IPS DF 19.7 (cell line): ENCODE measurements at places on chromosomes 2 and 18.

DNA sequence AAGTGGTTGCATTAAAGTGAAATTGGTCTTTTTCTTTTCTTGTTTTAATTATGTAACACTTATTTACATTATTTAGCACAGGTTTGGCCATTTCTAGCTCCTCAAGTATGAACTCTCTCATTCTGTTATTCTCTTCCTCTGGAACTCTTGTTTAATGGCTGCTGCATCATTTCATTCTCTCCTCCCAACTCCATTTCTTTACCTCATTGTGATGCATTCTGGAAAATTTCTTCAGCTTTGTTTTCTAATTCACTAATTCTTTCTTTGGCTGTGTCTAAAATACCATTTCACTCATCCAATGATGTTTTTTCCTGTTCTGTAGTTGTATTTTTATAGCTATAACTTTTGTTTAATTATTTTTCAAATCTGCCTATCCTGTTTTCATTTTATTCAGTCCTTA, 22.5 kb upstream of the NMUR1 start:
- DNase-seq = no peak

DNA sequence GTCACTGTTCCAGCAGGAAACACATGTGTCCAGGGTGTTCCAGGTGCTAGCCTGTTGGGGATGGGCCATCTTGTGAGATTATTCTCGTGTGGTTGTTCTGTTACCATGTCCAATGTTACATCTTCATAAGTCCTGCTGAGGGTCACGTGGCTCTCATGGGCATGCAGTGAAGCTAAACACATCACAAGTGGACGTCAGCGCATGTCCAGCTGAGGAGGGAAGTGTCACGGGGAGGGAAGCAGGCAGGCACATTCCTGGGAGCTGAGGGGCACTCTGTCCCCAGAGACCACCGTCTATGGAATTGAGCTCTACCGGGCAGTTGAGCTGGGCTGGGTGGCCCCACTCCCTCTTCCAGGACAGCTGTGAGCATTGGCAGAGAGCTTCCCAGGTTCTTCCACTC, 155.3 kb upstream of the TWIST2 start:
- no peak for DNase-seq

- DNase-seq = no peak
Measured at GRCh38 chr2:134718023-134718816, 580 bp downstream of the TMEM163 start.

GRCh38 chr18:63253428-63254372, 65.9 kb downstream of the BCL2 start:
- no peak for DNase-seq

GRCh38 chr2:118925476-118925875, 16.5 kb upstream of the MARCO start:
- DNase-seq = no peak

GRCh38 chr2:24613154-24613814, 122.2 kb downstream of the NCOA1 start:
- peak; percentile 69 for DNase-seq

GRCh38 chr2:866887-867286, 83.8 kb upstream of the SNTG2 start:
- no peak for DNase-seq

GRCh38 chr2:213246497-213247281, 37.6 kb upstream of the SPAG16 start:
- DNase-seq = no peak

DNA sequence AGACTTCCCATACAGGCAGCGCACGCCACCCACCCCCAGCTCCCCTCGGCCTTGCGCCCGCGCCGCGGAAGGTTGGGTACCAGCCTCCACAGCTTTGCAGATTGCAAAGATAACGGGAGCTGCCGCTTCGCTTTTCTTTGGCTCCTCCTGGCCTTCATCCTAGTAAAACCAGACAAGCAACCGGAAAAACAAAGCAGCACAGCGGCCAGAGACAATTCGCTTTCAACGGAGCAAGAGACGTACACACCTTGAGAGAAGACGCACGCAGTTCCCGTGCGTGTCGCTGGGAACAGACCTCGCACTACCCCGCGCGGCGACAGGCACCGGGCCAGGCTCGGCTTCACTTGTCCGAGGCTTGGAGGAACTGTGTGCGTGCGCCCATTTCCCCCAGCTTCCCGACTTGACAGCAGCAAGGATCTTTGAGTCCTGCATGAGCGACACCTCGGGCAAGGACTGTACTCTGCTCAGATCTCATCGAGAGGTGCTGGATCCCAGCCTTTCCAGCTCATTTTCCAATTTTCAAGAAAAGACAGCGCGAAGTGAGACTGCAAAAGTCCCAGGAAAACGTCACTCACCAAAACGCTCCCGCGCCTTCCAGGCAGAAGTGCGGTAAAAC, 964 bp downstream of the ZBTB7C start:
- DNase-seq = no peak

- no peak for DNase-seq
Measured at GRCh38 chr2:30231996-30232800, 864 bp downstream of the LBH start.

DNA sequence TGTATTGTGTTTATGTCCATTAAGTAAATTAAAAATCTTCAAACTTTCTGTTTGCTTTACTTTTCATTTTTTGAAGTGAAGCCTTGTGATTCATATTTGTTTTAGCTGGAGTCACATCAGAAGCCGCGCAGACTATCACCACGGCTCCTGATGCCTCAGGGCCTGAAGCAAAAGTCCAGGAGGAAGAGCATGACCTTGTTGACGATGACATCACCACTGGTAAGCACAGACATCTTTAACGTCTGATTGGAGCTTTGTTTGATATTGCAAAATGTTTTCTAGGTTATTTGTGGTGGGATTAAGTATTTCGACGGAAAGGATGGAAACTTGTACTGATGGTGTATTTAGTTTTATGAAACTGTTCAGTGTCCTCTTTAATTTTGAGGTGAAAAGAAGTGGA, 164.8 kb downstream of the WDR7 start:
- no peak for DNase-seq

GRCh38 chr2:84474176-84474575, 15.1 kb upstream of the SUCLG1 start:
- no peak for DNase-seq

- DNase-seq = peak; percentile 60
Measured at GRCh38 chr18:54069729-54070128, 154.7 kb downstream of the MBD2 start.

- no peak for DNase-seq
Measured at GRCh38 chr2:100244881-100245605, 77.3 kb downstream of the LONRF2 start.

DNA sequence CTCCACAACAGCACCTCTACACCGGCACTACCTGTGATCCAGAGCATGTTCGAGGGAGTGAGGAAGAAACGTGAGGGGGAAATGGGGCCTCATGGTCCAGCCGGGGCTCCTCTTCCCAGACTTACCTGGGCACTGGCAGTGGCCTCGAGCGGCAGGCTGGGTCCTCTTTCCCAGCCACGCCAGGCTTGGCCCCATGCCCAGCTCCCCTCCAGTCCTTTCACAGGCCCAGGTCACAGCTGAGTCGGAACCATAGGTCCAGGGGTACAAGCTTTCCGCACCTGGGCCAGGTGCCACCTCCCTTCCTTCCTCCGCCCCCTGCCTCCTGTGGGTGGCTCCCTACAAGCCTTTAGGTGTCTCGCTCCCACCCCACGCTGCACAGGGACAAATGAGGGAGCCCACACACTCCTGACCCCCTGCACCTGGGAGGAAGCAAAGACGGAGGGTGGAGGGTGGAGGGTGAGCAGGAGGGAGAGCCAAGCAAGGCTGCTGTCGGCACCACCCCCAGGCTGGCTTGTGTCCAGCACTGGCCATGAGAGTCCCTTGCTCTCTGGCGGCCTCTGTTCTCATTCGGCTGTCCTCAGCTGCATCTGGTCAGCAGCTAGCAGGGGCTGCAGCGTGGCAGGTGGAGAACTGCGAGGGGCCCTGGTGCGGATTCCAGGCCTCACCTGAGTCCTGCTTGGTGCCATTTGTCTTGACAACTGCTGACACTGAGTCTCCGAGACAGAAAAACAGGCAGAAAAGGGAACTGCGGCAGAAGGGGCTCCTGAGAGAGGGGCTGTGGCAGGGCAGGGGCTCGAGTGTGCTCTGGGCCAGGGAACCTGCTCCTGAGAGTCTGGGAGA, 26.8 kb downstream of the ADRA2B start:
- DNase-seq = no peak

- no peak for DNase-seq
Measured at GRCh38 chr2:45664635-45665261, 13.3 kb downstream of the PRKCE start.

DNA sequence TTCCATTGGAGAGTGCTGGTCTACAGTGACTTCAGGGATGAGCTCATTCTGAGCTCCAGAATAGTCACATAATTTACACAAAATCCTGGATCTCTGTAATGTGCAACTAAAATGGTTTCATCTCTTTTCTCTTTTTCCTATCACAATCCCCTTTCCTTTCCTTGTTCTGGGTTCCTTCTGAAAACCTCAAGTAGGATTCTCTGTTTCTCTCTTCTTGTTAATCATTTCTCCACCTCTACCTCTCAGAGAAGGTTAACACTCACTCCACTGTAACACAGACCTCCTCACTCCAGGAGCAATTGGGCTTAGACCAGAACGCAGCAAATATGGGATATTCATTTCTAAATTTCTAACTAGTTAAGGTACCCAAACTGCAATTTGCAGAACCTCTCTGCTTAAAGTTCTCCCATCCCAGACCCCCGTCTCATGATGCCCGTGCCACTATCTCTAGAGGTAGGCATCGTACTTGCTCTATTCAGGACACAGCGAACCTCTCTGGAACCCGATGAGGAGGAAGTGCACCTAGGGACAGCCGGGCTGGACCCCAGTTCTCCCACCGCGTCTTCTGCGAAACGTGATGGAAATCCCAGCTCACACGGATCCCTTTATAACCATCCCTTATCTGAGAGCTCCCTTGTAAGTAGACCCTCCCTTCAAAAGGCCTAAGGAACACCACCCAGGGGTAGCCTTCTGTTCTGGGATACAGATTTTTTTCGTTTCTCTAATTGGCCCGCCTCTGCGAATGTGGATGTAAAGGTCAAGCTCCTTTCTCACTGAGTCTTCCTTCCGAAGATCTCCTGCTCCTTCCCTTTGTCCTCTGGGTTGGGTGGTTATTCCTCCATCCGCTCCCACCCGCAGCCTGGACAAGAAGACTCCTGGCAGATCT, 1.3 kb downstream of the FOXI3 start:
- no peak for DNase-seq

DNA sequence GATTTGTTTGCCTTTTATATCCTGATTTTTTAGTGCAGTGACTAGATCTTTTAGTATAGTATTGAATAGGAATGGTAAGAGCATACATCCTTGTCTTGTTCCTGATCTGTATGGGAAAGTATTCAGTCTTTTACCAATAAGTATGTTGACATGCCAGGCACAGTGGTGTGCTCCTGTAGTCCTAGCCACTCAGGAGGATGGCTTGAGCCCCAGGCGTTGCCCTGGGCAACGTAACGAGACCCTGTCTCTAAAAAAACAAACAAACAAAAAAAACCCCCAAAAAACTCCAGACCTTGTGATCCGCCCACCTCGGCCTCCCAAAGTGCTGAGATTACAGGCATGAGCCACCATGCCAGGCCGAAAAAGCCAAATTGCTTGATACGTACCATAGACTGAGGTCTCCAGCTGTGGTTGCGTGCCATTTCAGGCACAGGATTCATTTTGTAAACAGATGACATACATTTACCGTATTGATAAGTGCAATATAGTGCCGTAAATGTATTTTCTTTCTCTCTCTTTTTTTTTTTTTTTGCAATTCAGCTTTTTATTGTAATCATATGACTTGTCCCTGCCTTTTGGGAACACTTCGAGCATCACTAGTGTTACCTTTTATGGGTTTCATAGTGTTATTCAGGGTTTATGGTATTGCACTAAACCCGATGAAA, 18.5 kb downstream of the BIRC6 start:
- DNase-seq = no peak

GRCh38 chr2:181970160-181970794, 15.4 kb upstream of the PPP1R1C start:
- DNase-seq = no peak

DNA sequence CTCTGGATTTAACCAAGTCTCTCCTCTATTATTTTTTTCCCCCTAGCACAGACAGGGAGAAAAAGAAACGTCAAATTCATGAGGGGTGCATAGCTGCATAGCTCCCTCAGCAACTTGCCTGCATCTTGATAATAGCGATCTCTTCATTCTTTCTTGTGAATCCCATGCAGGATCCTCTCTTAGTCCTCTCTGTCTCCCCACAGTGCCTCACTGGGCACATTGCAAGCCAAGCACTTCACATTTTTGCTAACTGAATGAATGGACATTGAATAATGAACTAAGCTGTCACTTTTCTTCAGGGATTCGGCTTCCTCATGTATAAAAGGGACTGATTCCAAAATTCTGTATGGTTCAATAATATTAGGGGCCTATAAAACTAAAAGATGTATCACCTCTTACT, 2.9 kb upstream of the EPB41L3 start:
- DNase-seq = no peak

DNA sequence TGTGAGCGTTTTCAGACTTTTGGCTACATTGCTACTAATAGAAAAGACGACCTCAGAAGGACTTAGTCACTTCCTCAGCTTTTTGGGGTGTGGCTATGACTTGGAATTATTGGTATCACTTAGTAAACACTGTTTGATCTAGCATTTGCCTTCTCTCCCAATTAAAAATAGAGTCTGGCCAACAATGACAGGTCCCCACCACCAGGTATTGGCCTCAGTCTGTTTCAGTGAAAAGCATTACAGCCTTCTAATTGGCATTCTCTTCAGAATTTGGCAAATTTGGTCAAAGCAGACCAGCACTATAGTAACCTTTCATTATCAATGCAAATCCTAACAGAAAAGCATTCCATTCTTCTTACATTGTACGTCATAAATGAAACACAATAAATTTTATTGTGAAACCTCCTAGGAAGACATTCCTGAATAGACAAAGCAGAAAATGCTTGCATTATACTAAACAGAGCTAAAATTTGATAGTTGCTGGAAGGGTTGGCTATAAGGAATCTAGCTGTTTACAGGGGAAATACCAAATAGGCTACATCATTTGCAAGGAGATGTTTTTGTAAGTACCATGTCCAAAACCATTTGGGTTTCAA, 613.9 kb downstream of the IRS1 start:
- DNase-seq = no peak

DNA sequence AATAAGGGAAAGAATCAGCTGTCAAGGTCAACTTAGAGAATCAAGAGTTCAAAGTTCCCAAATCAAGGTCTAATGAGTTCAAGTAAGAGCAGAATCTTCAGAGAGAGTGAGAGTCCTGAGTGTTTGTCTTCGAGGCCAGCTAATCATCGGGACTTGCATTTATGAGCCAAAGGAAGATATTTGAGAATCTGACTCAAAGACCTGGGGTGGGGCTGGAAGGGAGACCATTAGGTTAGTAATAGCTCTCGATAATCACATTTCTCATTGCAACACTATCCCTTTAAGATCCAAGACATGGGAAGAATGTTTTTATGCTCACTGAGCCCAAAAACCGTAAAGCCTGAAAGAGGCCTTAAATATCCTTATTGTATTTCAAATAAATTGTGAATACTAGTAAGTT, 72.0 kb upstream of the FSHR start:
- no peak for DNase-seq
